ENCODE measurements at places on chromosomes 2 and 18.

- DNase-seq: peak; percentile 79
Measured at GRCh38 chr2:65435625-65436168, 3.3 kb upstream of the SPRED2 start.

- DNase-seq: no peak
Measured at GRCh38 chr2:12501469-12502158, 215.1 kb upstream of the TRIB2 start.

- no peak for DNase-seq
Measured at GRCh38 chr18:492451-492850, 8.1 kb downstream of the COLEC12 start.

GRCh38 chr2:126736133-126736874 lies 80.3 kb downstream of the GYPC start:
- no peak for DNase-seq

GRCh38 chr18:44309185-44309584 lies 371.5 kb upstream of the SETBP1 start:
- DNase-seq: no peak

GRCh38 chr2:173571021-173571821 lies 216.5 kb downstream of the CDCA7 start:
- DNase-seq: peak; percentile 35

DNA sequence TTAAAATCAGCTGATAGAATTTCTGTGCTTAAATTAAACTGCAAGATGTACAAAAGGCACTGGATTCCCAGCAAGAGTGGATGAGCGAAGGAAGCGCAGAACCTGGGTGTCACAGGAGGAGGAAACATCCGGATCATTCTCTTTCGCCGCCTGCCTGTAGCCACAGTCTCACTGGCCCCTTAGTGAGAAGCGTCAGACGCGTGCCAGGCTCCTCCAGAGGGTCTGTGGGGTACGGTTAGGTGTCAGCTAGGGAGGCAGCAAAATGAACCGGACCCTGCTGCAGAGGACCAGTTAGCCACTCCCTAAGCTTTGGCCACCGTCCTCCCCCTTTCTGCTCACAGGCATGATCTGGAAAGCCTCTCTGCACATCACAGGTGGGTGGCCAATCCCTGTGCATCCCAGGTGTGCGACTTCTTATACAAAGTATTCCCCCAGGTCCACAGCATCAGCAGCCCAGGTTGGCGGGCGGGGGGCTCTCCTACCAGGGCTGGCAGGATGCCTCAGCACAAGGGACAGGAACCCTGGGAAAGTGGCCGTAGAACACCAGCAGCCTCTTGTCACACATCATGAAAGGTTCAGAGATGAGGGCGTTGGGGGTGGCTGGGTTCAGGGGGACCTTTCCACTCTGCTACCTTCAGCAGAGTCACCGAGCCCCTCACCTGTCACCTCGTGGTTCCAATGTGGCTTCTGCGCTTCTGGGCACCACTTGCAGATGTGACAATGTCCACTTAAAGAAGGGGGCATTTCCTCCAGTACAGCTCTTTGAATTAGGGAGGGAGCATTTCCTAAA lies 61.1 kb upstream of the SLC66A3 start:
- no peak for DNase-seq

DNA sequence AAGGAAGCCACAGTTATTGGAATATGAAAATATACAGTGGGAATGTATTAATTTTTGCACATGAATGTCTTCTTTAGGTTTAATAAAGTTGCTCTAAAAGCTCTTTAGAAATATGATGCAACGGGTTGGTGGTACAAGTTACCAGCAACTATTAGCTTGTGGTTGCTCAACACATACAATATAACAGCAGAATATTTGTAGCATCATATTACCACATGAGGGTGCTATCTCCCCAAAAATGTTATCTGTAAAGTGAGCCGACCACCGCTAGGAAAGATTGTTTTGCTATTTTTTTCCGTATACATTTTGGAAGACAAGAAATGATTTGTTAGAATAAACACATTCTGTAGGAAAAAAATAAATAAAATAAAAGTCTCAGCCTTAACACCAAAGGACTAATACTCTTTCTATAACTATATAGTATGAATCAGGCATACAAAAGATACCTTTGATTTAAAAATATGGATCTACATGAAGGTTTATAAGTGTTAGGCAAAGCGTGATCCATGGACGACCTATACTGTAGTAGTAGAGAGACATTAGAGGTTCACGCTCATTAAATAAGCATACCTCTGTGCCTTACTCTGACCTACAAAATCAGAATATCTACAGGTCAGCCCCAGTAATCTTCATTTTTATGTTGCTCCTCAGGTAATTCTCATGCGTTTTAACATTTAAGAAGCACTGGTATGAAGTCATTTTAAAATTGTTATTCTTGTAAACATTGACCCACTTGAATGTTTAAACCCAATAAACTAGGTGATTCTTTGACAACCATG lies 1110.6 kb upstream of the ACVR2A start:
- DNase-seq: peak; percentile 47

All from brain microvascular endothelial cell (primary cell).